ENCODE measurements at places on chromosomes 1 and 21.

- DNase-seq, result no peak
Observed at GRCh38 chr1:154848983-154849382, 21.1 kb downstream of the KCNN3 start.

DNA sequence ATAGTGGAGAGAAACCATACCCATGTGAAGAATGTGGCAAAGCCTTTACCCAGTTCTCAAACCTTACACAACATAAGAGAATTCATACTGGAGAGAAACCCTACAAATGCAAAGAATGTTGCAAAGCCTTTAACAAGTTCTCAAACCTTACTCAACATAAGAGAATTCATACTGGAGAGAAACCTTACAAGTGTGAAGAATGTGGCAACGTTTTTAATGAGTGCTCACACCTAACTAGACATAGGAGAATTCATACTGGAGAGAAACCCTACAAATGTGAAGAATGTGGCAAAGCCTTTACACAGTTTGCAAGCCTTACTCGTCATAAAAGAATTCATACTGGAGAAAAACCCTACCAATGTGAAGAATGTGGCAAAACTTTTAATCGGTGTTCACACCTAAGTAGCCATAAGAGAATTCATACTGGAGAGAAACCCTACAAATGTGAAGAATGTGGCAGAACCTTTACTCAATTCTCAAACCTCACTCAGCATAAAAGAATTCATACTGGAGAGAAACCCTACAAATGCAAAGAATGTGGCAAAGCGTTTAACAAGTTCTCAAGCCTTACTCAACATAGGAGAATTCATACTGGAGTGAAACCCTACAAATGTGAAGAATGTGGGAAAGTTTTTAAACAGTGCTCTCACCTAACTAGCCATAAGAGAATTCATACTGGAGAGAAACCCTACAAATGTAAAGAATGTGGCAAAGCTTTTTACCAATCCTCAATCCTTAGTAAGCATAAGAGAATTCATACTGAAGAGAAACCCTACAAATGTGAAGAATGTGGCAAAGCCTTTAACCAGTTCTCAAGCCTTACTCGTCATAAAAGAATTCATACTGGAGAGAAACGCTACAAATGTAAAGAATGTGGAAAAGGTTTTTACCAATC is 80.0 kb downstream of the JMJD4 start:
- no peak for DNase-seq

DNA sequence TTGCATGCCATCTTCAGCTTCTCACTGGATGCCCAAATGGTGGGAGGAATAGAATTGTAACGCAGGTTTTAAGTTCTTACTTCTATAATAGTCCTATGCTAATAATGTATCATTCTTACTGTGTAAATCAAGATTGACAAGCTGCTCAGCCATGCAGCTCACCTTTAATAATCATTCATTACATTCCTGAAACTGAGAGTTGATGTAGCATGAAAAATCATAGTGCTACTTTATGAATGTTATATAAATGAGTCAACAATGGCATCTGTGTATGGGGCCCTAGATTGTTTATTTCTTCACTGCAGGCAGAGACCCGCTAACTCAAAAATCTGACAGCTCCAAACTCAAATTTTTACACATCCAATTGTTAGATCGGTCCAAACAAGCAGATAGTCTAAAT is 34.4 kb downstream of the FH start:
- DNase-seq, result no peak

DNA sequence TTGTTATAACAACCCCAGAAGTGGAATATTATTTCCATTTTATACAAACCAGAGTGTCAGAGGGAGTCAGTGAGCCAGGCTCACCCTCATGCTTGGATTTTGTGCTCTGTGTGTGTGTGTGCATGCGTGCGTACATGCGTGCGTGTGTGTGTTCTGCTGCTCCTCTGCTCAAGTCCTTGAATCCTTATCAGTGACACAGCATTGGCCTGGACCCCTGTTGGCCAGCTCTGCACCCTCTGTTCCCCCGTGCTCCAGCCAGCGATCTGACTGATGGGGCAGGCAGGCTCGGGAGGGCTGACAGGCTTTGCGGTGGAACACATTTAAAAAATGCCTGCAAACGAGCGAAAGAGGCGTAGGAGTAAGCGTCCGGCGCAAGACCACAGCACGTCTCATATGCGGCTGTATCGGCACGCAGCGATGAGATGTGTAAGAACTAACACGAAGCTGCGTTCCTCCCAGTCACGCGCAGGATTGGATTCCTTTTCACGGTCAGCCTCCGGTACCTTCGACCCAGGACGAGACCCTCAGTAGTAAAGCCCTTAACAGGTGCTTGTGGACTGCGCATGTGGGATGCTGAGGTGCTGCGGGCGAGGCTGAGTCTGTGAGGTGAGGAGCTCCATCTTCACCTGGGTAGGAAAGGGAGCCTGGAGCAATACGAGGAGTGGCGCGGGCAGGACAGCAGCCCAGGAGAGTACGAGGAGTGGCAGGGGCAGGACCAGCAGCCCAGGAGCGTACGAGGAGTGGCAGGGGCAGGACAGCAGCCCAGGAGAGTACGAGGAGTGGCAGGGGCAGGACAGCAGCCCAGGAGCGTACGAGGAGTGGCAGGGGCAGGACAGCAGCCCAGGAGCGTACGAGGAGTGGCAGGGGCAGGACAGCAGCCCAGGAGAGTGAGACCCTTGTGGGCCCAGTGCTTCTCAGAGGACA is 130.9 kb downstream of the GALNT2 start:
- DNase-seq, result no peak

- no peak for DNase-seq
Observed at GRCh38 chr1:183953031-183953430, 84.5 kb downstream of the COLGALT2 start.

DNA sequence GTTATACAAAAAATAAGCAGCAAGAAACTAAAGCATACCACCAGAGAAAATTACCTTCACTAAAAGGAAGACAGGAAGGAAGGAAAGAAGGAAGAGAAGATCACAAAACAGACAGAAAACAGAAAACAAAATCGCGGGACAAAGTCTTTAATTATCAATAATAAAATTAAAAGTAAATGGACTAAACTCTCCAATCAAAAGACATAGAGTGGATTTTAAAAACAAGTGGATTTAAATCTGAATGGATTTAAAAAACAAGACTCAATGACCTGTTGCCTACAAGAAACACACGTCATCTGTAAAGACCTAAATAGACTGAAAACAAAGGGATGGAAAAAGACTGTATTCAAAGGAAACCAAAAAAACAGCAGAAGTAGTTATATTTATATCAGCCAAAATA is 75.7 kb upstream of the MAGI3 start:
- DNase-seq, result no peak

DNA sequence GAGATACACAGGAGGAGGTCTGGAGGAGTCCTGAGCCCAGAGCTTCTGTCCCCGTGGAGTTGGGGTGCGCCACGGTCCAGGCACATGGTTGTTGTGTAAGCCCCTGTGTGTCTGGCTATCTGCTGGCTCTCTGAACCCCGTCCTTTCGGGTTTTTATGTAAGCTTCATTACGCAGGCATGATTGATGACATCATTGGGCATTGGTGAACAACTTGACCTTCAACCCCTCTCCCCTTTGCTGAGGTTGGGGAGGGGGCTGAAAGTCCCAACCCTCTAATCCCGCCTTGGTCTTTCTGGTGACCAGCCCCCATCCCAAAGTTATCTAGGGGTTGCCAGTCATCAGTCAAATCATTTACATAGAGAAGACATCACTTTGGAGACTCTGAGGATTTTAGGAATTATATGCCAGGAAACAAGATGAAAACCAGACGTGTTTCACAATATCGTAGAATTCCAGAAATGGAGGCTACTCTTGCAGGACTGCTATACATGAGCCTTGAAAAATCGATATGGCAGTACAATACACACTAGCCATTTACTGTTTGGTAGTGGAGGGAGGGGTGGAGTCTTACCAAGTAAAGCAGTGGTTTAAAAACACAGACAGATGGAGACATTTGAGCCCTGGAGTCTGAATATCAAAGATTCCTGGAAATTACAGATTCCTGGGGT is 69.8 kb upstream of the SCAF4 start:
- no peak for DNase-seq

DNA sequence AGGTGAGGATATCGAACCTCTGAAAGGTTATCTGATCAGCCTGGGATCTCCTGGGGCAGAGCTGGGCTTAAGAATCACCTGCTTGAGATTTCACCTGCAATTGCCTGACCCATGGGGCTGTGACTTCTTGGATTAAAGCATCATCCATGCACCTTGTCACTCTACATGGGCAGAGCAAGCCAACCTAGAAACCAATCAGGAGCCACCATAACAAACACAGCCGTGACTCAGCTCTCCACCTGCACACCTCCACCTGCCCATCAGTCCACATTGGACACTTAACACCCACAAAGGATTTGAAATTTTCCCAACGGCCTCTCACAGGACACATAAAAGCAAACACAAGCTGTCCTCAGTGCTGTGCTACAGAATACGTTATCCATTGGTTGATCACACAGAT is 35.1 kb upstream of the ETS2 start:
- DNase-seq, result no peak

- peak; percentile 46 for DNase-seq
Observed at GRCh38 chr1:32336963-32337675, 1.1 kb upstream of the MARCKSL1 start.

GRCh38 chr1:108142773-108143394 is 57.3 kb downstream of the SLC25A24 start:
- no peak for DNase-seq

- DNase-seq, result no peak
Observed at GRCh38 chr1:175788586-175789252, 45.3 kb upstream of the TNR start.

DNA sequence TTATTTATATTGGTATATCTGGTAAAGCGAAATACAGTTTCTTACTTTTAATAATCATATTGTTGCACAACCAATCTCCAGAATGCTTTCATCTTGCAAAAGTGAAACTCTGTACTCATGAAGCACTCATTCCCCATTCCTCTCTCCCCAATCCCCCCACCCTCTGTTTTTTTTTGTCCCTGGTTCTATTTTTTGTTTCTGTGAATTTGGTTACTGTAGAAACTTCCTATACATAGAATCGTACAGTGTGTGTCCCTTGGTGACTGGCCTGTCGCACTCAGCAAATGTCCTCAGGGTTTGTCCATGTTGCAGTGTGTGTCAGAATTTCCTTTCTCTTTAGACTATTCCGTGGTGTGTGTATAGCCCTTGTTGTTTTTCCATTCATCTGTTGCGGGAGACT is 7.9 kb upstream of the NLRP3 start:
- no peak for DNase-seq

DNA sequence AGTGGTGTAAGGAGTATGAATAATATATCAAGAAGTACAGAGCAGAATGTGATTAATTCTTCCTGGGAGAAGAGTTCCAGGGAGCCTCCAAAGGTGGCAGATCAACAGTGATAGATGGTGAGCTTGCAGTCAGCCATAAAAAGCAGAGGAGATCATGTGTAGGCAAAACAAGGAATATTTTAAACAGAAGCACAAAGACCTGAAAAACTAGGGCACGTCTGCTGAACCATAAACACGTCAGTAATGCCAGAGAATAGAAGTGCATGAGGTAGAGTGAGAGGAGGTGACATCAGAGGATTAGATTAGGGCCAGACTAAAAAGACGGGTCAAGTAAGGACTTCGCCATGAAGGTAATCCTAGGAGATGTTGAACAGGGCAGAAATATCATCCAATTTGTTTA is 151.8 kb downstream of the EIF4G3 start:
- DNase-seq, result no peak

DNA sequence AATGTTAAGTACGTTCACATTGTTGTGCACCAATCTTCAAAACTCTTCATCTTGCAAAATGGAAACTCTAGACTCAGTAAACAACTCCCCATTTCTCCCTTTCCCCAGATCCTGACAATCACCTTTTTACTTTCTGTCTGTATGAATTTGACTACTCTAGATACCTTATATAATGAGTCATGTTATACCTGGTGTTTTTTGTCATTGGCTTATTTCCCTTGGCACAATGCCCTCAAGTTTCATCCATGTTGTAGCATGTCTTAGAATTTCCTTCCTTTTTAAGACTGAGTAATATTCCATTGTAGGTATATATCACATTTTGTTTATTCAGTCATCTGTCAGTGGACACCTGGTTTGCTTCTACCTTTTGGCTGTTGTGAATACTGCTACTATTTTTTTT is 399.5 kb downstream of the LMO4 start:
- DNase-seq, result no peak

GRCh38 chr1:31714442-31715086 is 10.7 kb upstream of the COL16A1 start:
- no peak for DNase-seq

DNA sequence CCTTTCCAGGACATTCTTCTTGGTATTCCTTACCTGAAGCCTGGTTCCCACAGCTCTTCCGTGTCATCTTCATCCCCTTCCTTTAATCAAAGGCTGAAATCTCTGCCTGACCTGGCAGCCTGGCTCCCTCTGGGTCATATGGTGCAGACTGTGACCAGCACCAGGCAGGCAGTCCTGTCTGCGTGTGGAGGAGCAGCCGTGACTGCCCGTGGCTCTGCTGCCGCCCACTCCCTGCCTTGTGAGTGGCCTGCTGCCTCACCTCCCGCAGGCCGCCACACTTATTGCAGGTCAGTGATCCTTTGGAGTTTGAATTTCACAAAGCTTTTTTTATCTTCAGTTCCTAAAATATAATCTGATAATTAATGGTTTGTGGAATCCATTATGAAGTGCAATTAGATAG is 36.2 kb upstream of the EPHA8 start:
- DNase-seq, result no peak

DNA sequence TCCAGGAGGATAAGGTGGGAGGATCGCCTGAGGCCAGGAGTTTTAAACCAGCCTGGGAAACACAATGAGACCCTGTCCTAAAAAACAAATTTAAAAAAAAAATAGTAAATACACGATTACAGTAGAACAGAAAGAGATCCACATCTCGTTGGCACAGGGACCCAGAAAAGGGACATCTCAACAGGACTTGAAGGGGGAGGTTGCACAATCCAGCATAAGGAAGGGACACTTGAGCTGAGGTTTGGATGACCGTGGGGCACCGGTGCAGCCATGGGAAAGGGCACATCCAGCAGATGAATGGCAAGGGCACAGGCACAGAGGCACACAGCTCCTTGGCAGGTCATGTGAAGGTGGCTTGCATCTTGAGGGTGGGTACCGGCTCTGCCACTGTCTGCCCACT is 20.5 kb downstream of the TRIM67 start:
- no peak for DNase-seq

DNA sequence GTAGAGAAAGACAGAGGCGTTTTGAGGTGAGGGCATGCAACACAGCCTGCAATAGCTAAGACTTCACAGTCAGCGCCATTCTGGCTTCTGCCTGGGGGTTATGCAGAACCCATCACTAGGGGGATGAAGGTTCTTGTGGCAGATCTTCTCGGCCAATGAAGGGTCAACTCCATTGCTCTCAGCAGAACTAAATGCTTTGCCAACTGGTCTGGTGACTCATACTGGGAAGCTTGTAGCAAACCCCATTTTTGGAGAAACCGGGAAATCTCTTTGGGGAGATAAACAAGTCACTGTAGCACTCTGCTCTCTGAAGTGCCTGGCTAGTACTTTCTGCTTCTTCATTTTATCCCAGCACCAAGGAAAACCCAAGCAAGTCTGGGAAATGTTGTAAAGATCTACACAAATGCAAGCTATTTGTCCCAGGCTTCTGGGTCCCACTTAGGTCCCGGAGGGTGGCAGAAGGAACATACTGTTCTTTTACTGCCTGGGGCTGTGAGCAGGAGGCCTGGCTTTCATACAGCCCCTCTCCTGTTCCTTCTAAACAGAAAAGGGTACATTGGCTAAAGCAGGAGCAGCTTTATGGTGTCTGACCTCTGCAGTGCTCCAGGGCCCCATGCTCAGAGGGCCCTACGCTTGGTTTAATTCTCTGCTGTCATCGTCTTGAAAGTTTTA is 28.8 kb downstream of the SHISA4 start:
- DNase-seq, result no peak

- DNase-seq, result no peak
Observed at GRCh38 chr1:54168206-54168965, 15.6 kb upstream of the CDCP2 start.

Data from stimulated activated CD8-positive, alpha-beta memory T cell treated with anti-CD3 and anti-CD28 coated beads, Interleukin-7, amount 100 ng/mL, for 48 hours (primary cell).